ENCODE measurements at places on chromosomes 4 and X.
A peak's percentile ranks its signal among the peaks of the same experiment; 100 is the strongest.

- no peak for DNase-seq
Measured at GRCh38 chr4:54743562-54743961, 85.8 kb downstream of the KIT start.

- no peak for DNase-seq
Measured at GRCh38 chr4:123168812-123169211, 227.8 kb upstream of the SPRY1 start.

DNA sequence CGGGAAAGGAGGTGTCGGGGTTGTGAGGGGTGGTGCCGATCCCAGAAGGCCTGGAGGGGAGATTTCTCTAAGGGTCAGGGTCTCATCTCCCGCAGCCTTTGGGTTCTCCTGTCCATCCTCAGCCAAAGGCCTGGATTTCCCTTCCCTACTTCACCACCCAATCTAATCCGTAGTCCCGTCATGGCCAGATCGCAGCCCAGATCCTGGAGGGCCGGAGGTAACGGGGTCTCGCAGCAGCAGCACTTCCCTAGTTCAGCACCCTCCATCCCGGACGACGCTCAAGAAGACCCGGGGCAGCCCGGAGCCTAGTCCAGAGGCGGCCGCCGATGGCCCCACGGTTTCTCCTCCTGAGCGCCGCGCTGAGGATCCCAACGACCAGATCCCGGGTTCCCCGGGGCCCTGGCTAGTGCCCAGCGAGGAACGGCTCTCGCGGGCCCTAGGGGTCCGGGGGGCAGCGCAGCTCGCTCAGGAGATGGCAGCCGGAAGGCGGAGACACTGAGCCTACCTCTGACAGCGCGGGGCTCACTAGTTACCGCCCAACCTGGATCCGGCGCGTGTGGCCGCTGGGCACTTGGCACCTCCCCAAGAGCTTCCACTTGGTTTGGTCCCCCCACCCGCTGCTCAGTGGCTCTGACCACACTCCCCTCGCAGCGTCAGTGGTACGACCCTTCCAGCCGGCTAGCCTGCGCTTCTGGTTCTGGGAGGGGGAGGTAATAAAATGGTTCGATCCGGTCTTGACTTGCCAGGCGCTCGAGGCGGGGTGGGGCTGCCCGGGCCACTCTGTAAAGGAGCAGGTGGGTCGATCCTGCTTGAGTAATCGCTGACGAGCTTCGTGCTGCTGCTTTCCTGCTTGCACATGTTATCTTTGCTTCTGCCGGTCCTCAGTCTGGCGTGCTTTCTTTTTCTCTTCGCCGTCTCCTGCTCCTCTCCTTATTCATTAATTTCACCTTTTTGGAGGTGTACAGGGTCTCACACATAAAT is 3.6 kb downstream of the MAGIX start:
- peak; percentile 81 for DNase-seq

DNA sequence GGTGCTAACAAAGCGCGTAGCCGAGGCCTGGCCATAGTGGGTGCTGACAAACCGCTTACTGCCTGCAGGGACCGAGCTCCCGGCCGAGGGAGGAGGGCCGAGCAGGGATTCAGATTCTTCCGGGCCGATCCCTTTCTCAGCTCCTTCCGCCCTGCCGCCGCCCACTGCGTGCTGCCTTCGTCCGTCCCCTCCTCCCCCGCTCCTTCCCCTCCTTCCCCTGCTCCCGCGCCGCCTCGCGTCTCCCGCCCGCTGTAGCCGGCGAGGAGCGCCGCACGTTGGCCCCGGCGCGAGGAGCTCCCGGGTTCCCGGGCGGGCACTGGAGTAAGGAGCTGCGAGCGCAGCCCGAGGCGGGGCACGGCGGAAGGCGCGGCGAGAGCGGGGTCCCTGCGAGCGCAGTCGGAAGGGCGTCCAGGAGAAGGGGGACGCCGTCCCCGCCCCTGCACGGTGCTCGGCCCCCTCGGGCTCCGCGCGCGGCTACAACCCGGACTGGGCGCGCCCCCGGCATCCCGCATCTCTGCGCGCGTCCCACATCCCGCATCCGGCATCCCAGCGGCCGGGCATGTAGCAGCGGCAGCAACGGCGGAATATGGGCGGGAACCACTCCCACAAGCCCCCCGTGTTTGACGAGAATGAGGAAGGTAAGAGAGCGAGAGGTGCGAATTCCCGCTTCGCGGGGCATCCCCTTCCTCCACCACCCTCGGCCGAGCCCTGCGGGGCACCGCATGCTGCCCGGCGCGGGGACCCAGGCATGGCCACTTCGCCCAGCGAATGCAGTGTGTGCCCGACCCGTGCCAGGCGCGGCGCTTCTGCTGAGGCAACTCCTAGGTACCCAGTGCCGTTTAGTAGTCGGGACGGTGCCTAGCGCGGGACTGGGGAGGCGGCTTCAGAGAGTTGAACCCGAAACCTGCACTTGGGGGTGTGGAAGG is at the start of gene STK32B:
TSS of gene STK32B (plus strand) at position 203 of the 926 bp plus-strand sequence.
- peak; percentile 83 for DNase-seq

Data from right hindlimb (tissue), 1 donor.